ENCODE measurements at places on chromosomes 3 and 15. TPM values are rescaled to one million over a fixed set of nuclear protein-coding genes. Genes with fewer than 3 reads are reported as not detected.

The CRABP1 gene
- 1.9 TPM for total RNA-seq

The UBAP1L gene
- 0.93 TPM for total RNA-seq

The LRTM1 gene
- total RNA-seq, result not detected

The IL17RC gene
- 29.8 TPM for total RNA-seq

The WDR93 gene
- 0.21 TPM for total RNA-seq

The BNIP2 gene
- total RNA-seq, result 68.3 TPM

The P2RY13 gene
- total RNA-seq, result not detected

The DIS3L gene
- 31.3 TPM for total RNA-seq

The FAM98B gene
- total RNA-seq, result 9.8 TPM

The P2RY12 gene
- not detected for total RNA-seq
